NCI-H510A (cell line): ENCODE measurements at places on chromosomes 2 and 18.

- no peak for DNase-seq
These were observed 31.5 kb upstream of the COLEC12 start for GRCh38 chr18:532018-532417.

DNA sequence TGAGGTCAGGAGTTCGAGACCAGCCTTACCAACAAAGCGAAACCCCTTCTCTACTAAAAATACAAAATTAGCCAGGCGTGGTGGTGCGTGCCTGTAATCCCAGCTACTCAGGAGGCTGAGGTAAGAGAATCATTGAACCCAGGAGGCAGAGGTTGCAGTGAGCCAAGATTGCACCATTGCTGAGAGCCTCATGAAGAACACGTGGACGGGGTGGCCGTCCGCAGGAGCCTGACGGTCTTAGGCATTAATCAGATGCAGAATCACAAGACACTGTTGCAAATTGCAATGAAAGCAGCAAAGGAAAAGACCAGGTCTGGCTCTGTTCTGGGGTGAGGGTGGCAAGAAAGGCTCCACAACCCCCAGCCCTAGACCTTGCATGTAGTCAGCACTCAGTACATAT, 104.0 kb upstream of the SLC66A3 start:
- DNase-seq = no peak

- DNase-seq = no peak
These were observed 261.8 kb upstream of the CHAC2 start for GRCh38 chr2:53505826-53506225.

GRCh38 chr2:179252423-179252822, 12.2 kb downstream of the SESTD1 start:
- no peak for DNase-seq

- no peak for DNase-seq
These were observed 9.0 kb downstream of the CAPN10 start for GRCh38 chr2:240595381-240596079.

- DNase-seq = no peak
These were observed 40.1 kb upstream of the EPHA4 start for GRCh38 chr2:221612161-221612560.

DNA sequence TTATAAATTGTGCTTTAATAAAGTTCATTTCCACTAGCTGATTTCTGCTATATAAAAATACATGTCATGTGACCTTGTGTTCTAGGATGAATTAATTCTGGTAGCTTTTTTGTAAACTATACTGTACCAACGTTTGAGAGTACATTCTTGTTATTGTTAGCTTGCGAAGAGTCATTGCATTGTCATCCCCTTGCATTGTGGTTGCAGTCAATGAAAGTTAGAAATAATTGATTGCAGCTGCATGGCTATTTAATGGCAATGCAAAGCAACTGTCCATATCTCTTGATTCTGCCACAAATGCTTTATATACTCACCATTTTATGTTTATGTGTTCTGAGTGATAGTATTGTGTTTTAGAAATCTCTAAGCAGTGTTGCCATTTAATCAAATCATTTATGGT, 91.6 kb downstream of the ZNF407 start:
- no peak for DNase-seq

DNA sequence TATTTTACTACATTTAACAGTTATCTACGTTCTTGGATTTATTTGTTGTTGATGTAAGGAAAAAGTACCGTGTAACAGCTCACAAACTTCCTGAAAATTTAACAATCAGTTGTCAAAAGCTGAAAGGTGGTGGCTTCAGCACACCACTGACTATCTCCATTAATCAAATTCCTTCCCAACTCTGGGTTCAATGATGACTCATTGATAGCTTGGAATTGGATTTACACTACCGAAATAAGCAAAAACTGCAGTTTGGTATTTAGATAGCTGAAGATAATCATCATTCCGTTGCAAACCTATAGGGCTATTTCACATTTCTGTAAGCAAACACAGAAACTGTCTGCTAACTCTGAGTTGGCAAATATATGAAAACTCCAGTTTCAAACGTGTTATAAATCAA, 322.3 kb upstream of the TFPI start:
- DNase-seq = no peak

GRCh38 chr2:212213191-212213590, 325.4 kb downstream of the ERBB4 start:
- DNase-seq = no peak

DNA sequence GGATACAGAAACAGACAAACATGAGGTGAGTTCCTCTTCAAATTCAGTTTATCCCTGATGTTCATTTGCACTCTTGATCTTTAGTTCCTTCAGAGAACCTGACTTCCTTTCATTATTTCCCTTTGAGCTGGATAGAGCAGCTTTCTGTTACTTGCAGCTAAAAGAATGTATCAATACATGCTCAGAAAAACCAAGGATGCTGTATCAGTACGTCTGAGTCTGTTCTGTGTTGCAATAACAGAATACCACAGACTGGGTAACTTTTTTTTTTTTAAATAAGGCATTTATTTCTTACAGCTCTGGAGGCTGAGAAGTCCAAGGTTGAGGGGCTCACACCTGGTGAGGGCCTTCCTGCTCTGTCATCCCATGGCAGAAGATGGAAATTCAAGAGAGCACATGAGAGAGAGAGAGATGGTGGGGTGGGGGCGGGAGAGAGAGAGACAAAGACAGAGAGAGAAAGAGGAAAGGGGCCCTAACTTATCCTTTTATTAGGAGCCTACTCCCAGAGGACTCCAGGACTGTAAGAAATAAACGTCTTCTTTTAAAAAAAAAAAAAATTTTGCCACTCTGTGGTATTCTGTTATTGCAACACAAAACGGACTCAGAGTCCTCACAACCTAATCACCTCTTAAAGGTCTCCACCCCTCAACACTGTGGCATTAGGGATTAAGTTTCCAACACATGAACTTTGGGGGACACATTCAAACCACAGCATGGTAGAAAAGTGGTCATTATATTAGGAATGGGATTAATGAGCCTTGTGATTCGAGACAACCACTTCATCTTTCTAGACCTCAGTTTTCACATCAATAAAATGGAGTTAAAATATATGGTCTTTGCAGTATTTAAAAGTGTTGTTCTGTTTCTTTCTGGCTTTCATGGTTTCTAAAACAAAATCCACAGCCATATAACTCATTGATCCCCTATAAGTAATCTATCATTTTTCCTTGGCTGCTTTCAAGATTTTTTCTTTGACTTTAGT, 18.4 kb upstream of the SELENOI start:
- DNase-seq = no peak
